Esophagus muscularis mucosa (tissue), 4 donors: ENCODE measurements at places on chromosomes 6 and 20.

DNA sequence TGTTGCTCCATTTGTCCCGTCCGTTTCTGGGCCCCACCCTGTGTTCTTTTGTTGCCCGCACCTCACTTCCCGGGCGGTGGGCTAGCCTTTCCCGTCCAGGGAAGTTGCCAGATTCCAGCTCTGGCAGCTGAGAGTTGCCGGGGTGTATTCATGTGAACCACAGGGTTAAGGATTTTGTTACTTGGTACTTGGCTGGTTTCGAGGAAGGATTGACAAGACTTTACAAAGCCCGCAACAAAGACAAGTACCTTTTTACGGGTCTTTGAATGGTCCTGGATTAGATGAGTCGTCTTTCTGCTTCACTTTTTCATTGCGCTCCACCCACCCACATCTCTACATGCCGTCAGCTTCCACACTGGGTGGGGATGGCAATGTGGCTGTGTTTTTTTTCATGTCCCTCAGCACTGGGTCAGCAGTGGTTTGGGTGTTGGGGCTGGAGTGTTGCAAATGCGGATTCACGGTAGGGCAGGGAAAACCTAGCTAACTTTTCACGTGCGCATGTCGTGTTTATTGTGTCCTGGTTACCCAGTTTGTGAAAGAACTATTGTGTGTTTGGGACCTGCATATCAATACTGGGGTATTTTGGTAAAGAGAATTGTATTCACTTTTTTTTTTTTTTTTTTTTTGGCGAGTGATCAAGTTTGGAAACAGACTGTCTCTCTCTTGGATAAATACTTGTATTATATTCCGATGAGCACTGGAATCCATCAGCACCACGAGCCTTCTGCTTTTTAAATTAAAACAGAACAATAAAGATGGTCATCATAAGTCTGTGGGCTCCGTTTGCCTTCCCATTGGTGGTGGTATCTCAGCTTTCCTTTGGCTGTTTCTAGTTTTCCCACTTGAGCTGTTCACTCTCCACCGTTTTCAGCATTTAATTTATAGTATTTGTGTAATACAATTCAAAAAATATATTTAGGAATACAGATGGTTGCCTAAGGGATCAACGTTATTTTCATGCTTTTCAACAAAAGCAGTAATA is 1.2 kb downstream of the DUSP22 start:
- H3K27me3 ChIP-seq: no peaks in the 10 kb centered on the region
- no peaks in the 10 kb centered on the region for H3K36me3 ChIP-seq
- peak overlapping the region; percentile 87 for H3K27ac ChIP-seq

GRCh38 chr6:149560736-149561135 is 5.4 kb upstream of the GINM1 start:
- H3K36me3 ChIP-seq: no peaks in the 10 kb centered on the region
- no peak overlapping the region for H3K27ac ChIP-seq
- H3K27me3 ChIP-seq: no peaks in the 10 kb centered on the region
- DNase-seq: no peak

DNA sequence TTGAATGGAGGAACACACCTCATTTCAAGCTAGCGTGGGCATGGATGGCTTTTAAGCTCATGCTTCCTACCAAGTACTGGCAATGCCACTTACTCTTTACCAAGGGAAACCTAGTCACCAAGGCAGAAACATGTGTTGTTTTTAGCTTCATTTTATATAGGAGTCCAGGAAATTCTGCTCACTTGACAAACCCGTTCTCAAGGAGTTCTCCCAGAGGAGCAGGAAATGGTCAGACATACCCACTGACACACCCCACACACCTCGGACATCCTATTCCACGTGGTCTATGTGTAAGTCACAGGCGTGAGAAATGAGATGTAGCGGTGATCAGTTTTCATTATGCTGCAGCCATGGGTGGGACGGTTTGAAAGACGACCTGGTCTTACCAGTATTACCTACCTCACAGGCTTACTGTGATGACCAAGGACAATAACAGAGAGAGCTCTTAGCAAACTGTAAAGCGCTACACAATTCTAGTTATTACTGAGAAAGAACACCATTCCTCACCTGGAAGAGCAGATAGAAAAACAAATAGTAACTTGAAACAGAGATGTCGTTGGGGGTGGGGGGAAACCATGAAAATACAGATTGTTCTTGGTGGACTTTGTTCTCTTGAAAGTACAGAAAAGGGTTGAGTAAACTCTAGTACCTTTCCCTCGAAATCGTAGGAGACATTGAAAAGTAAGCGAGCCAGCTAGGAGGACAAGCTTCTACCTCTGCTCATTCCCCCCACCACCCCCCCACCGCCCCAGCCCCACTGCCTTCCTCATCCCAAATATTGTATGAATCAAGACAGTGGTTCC is 1.7 kb downstream of the CNKSR3 start:
- peaks cover 60% of the 10 kb centered on the region for H3K4me1 ChIP-seq
- no peak for DNase-seq
- H3K36me3 ChIP-seq: no peaks in the 10 kb centered on the region
- H3K27ac ChIP-seq: peak overlapping the region; percentile 98
- no peaks in the 10 kb centered on the region for H3K27me3 ChIP-seq

- no peak for DNase-seq
- H3K36me3 ChIP-seq: no peaks in the 10 kb centered on the region
- peak overlapping the region; percentile 95 for H3K27ac ChIP-seq
- H3K4me1 ChIP-seq: peaks cover 94% of the 10 kb centered on the region
- H3K4me3 ChIP-seq: peak overlapping the region; percentile 82
- no peaks in the 10 kb centered on the region for H3K27me3 ChIP-seq
Observed at GRCh38 chr6:44222486-44223318, 693 bp upstream of the SLC29A1 start.

- H3K4me1 ChIP-seq: peaks cover 9% of the 10 kb centered on the region
- no peak for DNase-seq
- no peaks in the 10 kb centered on the region for H3K27me3 ChIP-seq
- H3K4me3 ChIP-seq: no peak overlapping the region
- no peaks in the 10 kb centered on the region for H3K36me3 ChIP-seq
- no peak overlapping the region for H3K27ac ChIP-seq
Observed at GRCh38 chr6:128242765-128243403, 277.5 kb downstream of the PTPRK start.

- no peaks in the 10 kb centered on the region for H3K27me3 ChIP-seq
- H3K36me3 ChIP-seq: peaks cover 48% of the 10 kb centered on the region
- peaks cover 60% of the 10 kb centered on the region for H3K4me1 ChIP-seq
- no peak overlapping the region for H3K4me3 ChIP-seq
- DNase-seq: no peak
- H3K27ac ChIP-seq: peak overlapping the region; percentile 76
Observed at GRCh38 chr20:47272893-47273590, 83.5 kb downstream of the ZMYND8 start.

GRCh38 chr6:122669868-122670267 is 59.7 kb downstream of the PKIB start:
- no peaks in the 10 kb centered on the region for H3K27me3 ChIP-seq
- no peak overlapping the region for H3K27ac ChIP-seq
- H3K4me1 ChIP-seq: no peaks in the 10 kb centered on the region
- no peaks in the 10 kb centered on the region for H3K36me3 ChIP-seq

DNA sequence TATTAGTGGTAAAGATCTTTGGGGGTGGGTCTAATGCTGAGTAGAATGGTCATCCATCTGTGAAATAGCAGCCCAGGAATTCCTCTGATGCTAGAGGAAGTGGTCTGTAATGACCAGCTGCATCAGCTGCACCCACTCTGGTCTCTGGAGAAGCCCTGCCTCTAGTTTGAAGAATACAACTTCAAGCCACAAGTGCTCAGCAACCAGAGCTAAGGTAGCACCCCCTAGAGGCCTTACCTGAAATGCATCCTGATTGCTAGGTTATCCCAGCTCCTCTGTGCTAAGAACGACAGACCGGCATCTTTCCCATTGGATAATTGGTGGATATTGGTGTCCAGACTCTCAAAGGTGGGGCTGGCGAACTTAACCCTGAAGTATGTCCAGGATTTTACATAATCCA is 58.2 kb downstream of the DNAH8 start:
- no peaks in the 10 kb centered on the region for H3K4me1 ChIP-seq
- no peak overlapping the region for H3K4me3 ChIP-seq
- no peak overlapping the region for H3K27ac ChIP-seq

GRCh38 chr20:41540459-41540858 is 77.7 kb downstream of the CHD6 start:
- H3K27ac ChIP-seq: no peak overlapping the region
- peaks cover 4% of the 10 kb centered on the region for H3K36me3 ChIP-seq
- H3K4me3 ChIP-seq: no peak overlapping the region
- DNase-seq: no peak
- H3K27me3 ChIP-seq: no peaks in the 10 kb centered on the region

- H3K4me1 ChIP-seq: no peaks in the 10 kb centered on the region
- H3K27ac ChIP-seq: no peak overlapping the region
- DNase-seq: no peak
- H3K36me3 ChIP-seq: no peaks in the 10 kb centered on the region
Observed at GRCh38 chr6:154187203-154187602, 148.2 kb downstream of the OPRM1 start.

- peak overlapping the region; percentile 14 for H3K27ac ChIP-seq
- H3K27me3 ChIP-seq: no peaks in the 10 kb centered on the region
- H3K4me3 ChIP-seq: no peak overlapping the region
Observed at GRCh38 chr6:156948807-156949206, 171.6 kb downstream of the ARID1B start.

GRCh38 chr20:3084986-3085360 is 449 bp upstream of the AVP start:
- no peak for DNase-seq
- H3K4me1 ChIP-seq: peaks cover 19% of the 10 kb centered on the region
- H3K27ac ChIP-seq: no peak overlapping the region
- H3K27me3 ChIP-seq: no peaks in the 10 kb centered on the region

GRCh38 chr20:4855097-4855496 is 133.4 kb downstream of the PRND start:
- H3K4me1 ChIP-seq: no peaks in the 10 kb centered on the region
- H3K4me3 ChIP-seq: no peak overlapping the region
- H3K27ac ChIP-seq: no peak overlapping the region
- H3K27me3 ChIP-seq: no peaks in the 10 kb centered on the region
- H3K36me3 ChIP-seq: peaks cover 56% of the 10 kb centered on the region
- DNase-seq: no peak

DNA sequence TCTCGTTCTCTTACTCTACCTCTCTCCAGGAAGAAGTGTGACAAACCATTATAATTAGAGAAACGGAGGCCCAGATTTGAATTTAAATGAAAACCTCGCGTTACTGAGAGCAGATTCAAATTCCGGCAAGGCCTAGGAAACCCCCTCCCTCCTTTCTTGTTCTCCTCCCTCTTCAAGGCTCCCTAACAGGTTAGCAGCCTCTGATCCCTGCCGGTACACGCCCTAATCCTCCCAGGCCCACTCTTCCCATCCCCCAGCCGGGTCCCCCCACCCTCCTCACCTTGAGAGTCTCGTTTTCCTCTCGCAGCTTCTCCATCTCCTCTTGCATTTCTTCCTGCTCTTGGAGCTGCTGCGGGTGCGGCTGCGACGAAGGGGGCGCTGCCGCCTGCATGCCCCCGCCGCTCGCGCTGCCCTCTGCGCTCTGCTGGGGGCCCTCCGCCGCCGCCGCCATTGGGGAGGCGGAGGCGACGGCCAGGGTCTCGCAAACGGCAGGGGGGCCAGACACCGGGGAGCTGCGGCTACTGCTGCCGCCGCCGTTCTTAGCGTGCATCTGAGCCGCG is 3.8 kb downstream of the MTCL3 start:
- H3K4me3 ChIP-seq: peak overlapping the region; percentile 63
- peak overlapping the region; percentile 44 for H3K27ac ChIP-seq
- H3K4me1 ChIP-seq: peaks cover 21% of the 10 kb centered on the region
- no peak for DNase-seq
- no peaks in the 10 kb centered on the region for H3K36me3 ChIP-seq

DNA sequence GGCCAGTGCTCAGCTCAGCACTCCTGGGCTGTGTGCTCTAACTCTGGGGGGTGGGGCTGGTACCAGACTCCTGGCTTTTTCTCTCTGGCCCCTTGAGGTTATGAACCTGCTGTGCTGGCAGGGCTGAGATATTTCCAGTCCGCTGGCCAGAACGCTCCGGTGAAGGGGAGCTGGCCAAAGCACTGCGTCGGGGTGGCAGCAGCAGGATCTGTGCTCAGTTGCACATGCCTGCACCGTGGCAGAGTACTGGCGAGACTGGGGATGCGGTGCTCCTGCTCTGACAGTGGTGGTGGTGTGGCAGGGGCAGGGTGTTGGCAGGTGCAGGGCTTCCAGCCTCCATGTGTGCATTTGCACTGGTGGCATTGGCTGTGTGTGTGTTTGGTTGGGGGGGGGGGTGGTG is 374.4 kb downstream of the PHF3 start:
- H3K4me1 ChIP-seq: no peaks in the 10 kb centered on the region
- DNase-seq: no peak
- H3K4me3 ChIP-seq: no peak overlapping the region
- H3K27me3 ChIP-seq: no peaks in the 10 kb centered on the region

- H3K36me3 ChIP-seq: no peaks in the 10 kb centered on the region
- DNase-seq: no peak
- H3K27ac ChIP-seq: peak overlapping the region; percentile 64
- H3K4me3 ChIP-seq: no peak overlapping the region
- no peaks in the 10 kb centered on the region for H3K27me3 ChIP-seq
- H3K4me1 ChIP-seq: peaks cover 13% of the 10 kb centered on the region
Observed at GRCh38 chr6:140538926-140539325, 1164.5 kb upstream of the CITED2 start.

DNA sequence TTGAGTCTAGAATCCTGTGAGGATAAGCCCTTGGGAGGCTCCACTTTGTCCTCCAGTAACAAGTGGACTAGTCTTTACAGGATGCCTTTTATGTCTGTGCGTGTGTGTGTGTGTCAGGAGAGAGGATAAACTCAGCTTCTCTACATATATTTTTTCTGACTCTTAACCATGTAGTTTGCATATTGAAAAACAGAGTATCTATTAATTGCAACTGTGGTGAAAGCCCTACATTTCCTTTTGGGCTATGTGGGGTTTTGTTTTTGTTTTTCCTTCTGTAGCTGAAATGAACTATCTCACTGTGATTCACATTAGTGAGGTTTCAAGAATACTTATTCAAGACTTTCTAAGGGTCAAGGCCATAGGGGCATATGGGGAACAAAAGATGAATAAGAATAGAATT is 17.7 kb downstream of the TPBG start:
- no peak for DNase-seq
- no peaks in the 10 kb centered on the region for H3K36me3 ChIP-seq
- H3K4me1 ChIP-seq: peaks cover 46% of the 10 kb centered on the region
- H3K27me3 ChIP-seq: no peaks in the 10 kb centered on the region

- no peak overlapping the region for H3K4me3 ChIP-seq
- H3K27ac ChIP-seq: peak overlapping the region; percentile 76
- peaks cover 37% of the 10 kb centered on the region for H3K4me1 ChIP-seq
- no peaks in the 10 kb centered on the region for H3K27me3 ChIP-seq
- H3K36me3 ChIP-seq: peaks cover 12% of the 10 kb centered on the region
Observed at GRCh38 chr6:32047084-32047478, 8.9 kb downstream of the CYP21A2 start.

DNA sequence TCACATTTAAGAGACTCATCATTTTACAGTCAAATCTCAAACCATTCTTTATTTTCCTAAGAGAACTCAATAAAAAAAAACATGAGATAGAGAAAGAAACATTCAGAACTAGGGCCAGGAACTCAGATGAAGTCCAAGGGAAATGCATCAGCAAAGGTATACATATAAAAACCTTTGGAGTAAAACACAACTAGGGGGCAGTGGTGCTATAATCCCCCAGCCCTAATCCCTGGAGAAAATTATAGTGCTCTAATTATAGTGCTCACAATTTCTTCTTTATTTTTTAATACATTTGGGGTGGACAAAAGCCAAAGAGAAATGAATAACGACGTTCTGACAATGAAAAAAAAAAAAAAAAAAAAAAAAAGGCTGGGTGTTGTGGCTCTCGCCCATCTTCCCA is 100.6 kb upstream of the EMILIN3 start:
- DNase-seq: no peak
- H3K4me1 ChIP-seq: peaks cover 7% of the 10 kb centered on the region
- no peaks in the 10 kb centered on the region for H3K27me3 ChIP-seq
- H3K4me3 ChIP-seq: no peak overlapping the region
